ENCODE measurements at places on chromosomes 3 and 15. TPM values are rescaled to one million over a fixed set of nuclear protein-coding genes. Genes with fewer than 3 reads are reported as not detected.

DNA sequence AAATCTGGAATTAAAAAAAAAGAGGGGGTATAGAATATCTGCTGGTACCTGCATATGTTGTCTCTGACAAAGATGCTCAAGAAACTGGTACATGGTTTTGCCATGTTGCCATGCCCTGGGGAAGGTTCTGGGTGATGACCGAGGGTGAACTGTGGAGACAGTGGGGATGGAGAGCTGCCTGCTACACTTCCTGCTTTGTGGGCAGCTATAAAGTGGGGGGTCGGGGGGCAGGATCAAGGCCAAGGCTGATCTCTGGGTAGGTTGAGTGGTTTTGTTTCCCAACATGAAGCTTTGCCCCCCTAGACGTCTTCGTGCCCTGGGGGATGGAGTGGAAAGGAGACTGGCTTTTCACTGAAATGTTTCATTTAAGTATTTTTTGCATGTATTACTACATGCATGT, 74.6 kb downstream of the IQSEC1 start:
- peak; percentile 30 for DNase-seq

DNA sequence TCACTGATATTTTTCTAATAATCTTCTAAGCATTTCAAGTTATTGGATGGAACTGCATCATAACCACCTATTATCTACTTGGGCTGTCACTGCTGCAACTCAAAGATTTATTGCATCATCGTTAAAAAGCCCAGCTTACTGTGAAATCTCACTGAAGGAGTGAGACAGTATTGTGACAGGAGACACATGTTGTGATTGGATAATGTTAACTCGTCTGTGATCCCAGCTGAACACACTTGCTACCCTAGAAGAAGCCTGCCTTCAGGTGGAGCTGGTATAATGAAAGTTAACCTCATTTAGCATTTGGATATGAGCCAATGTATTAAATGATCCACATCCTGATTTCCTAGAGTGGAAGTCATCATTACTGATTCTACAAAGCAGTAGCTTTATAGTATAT, 138.1 kb downstream of the MAP2K5 start:
- no peak for DNase-seq

GRCh38 chr3:71709908-71710511, 15.2 kb downstream of the EIF4E3 start:
- no peak for DNase-seq

GRCh38 chr15:72169236-72169920, 28.2 kb downstream of the GRAMD2A start:
- DNase-seq, result no peak

GRCh38 chr3:46071222-46071858, 44.1 kb upstream of the XCR1 start:
- no peak for DNase-seq

- DNase-seq, result no peak
These were observed 468.0 kb upstream of the GBE1 start for GRCh38 chr3:82229397-82229796.

DNA sequence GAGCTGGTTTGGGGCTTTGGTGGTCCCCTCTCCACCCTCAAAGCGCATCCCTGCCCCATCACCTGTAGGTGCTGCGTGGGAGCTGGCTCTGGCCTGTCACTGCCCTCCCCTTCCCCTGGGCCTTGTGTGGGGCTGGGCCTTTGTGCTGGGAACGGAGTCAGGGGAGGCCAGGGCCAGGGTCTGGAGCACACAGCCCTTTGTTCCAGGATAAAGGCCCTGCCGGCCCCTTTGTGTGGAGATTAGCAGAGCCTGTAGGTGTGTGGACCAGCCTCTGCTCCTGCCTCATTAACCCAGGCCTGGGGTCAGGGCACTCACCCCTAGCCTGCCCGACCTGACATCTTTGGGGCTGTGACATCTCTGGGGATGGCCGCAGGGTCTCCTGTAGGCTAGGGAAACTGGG, 8.9 kb downstream of the EPHB3 start:
- DNase-seq, result no peak

DNA sequence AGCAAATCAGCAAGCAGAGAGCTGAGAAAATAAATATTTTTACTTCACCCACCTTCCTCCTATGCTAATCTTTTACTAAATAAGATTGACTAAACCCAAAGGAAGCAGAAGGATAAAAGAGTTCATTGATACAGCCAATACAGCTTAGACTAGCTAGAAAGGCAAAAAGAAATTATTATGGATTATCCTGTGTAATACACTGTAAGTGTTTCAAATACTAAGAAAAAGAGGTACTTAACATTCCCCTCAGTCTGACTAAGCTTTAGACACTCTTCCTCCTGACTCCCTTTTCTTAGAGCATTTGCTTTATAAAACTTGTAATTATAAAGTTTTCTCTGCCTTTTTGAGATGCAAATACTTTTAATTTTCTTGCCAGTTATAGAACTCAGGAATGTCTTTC, 848.9 kb upstream of the CADM2 start:
- no peak for DNase-seq

- no peak for DNase-seq
These were observed 30.4 kb downstream of the SLC51A start for GRCh38 chr3:196246612-196247308.

DNA sequence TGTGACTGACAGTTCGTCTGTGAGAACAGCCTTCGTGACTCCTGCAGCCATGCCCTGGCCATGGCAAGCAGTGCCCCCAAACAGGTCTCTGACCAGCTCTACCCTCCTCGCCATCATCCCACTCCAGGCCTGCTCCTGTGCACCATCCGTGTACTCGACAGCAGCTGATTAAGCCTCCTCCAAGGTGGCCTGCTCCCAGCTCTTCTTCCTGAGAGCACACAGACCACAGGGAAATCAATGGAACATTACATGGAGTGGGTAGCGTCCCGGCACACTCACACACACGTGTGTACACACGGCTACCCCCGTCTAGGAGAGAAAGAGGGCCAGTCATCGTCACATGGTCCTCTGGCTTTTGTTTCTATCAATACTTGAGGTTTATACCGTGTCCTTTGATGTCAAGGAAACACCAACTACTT, 21.1 kb downstream of the ANXA2 start:
- no peak for DNase-seq

GRCh38 chr15:91967935-91968606, 114.6 kb downstream of the SLCO3A1 start:
- DNase-seq, result no peak

DNA sequence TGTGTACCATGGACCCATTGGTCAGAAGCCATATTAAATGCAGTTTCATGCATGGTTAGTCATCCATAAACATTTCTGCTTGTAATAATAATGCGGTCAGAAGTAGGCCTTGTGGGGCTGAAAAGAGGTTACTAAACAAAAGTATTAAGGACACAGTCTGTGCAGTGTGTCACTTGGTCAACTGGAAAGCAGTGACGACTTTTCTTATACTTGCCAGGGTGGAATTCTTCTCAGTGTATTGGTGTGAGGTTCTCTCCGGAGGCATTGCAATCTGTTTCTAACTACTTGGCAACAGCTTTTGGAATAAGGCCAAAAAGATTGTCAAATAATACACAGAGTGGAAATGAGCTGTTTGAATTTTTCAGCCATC, 46.8 kb downstream of the CHL1 start:
- no peak for DNase-seq

DNA sequence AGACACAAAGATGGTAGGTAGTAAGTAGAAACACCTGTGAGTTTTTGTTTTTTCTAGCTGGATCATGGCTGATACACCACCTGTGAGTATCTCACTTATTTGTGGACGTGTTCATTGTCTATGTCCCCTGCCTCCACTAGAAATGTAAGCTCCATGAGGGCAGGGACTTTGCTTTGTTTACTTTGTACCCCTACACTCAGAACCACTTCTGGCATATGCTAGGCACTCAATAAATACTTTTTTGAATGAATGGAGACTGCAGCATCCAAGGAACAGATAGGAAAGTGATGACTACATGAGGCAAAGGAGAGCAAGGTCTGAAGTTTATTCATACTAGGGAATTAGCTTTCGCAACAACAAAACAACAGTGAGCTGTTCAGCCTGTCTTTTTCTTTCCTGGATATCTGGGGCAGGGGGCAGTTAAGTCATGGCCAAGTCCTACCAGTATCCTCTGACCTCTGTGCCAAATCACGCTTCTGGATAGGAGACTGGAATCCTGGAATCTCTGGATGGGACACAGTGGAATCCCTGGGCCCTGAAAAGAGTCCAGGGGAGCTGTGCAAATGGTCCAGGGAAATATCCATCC, 11.6 kb upstream of the EPB42 start:
- no peak for DNase-seq

- peak; percentile 79 for DNase-seq
These were observed at the start of gene CHST14 for GRCh38 chr15:40470423-40471104. TSS of gene CHST14 (plus strand) at chr15:40470984. CDS start at chr15:40471214, 230 bp downstream.

DNA sequence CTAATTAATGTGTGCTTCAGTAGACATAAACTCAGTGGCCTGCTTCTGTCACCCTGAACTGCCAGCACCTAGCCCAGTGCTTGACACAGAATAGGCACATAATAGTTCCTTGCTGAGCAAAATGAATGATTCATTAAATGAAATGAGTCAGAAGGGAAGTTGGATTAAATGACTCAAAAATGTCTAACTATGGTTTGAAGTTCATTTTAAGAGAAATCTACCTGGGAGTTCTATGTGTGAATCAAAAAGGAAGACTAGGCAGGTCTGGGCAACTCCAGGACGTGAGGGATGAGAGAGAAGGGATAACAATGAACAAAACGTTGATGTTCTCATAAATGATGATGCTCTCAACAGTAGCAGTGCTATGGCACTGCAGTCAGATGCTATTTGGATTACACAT, 175.0 kb downstream of the CFAP20DC start:
- DNase-seq, result no peak

DNA sequence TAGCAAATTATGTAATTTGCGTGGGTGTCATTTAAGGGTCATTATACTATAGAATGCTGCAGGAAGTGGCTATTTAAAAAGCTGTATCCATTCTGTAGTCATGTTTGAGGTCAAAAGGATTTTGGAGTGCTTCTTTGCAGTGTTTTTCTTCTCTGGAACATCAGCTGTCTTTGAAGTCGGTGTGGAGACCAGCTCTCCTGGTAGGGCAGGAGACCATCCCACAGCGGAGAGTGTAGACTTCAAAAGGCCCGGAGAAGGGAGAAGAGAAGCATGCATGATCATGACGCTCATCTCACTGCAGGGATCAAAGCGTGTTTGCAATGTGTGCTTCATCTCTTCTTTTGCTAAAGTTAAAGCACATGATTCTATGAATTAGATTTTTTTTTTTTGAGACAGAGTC, 19.9 kb downstream of the PXK start:
- DNase-seq, result no peak

DNA sequence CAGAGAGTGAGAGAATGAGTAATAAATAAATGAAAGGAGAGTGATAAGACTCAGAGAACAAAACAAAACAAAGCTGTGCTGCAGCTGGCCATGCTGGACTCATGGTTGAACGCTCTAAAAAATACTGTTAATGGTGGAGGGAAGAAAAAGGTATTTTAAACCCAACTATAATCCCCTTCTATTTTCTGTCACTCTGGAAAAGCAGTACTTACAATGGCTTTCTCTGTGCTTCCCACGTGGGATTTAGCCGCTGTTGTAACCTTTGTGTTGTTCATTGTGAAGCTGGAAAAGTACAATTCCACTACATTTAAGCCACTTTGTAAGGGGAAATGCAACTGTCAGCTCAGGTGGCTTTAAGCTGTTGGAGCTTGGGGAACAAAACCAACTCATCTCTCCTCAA, 917.7 kb downstream of the IGSF11 start:
- DNase-seq, result no peak

GRCh38 chr3:26358405-26358804, 264.2 kb upstream of the LRRC3B start:
- no peak for DNase-seq

DNA sequence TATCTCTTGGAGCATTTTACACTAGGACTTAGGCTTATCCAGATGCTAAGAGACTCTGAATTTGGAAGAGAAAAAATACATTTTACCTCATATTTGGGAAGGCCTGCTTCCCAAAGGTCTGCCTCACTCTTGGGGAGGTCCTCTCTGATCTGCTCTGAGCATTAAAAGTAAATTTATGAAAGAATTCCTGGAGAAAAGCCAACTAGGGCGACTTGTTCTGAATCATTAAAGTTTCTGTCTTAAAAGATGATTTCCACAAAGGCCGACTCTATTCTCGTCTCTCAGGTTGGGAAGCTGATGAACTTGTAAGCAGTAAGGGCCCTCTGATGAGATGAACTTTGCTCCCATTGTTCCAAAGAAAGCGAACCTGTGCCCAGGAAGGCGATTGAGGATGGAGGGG, 48.7 kb upstream of the HES1 start:
- DNase-seq, result no peak

DNA sequence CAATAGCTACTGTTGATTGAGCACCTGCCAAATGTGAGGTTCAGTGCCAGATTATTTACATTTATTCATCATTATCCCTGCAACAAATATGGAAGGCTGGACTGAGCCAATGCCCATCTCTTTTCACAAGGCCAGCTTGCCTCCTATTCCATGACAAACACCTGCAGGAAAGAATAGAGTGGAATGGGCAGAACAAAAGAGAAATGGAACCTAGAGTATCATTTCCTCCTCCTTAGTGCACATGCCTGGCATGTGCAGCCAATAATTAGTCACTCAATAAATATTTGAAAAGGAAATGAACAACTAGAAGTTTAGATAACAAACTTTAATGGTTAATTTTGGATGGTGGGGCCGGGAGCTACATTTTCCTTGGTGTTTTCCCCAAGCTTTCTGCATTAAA, 61.4 kb upstream of the MYRIP start:
- DNase-seq, result no peak

GRCh38 chr15:45064386-45064785, 41.4 kb downstream of the SORD start:
- DNase-seq, result no peak

DNA sequence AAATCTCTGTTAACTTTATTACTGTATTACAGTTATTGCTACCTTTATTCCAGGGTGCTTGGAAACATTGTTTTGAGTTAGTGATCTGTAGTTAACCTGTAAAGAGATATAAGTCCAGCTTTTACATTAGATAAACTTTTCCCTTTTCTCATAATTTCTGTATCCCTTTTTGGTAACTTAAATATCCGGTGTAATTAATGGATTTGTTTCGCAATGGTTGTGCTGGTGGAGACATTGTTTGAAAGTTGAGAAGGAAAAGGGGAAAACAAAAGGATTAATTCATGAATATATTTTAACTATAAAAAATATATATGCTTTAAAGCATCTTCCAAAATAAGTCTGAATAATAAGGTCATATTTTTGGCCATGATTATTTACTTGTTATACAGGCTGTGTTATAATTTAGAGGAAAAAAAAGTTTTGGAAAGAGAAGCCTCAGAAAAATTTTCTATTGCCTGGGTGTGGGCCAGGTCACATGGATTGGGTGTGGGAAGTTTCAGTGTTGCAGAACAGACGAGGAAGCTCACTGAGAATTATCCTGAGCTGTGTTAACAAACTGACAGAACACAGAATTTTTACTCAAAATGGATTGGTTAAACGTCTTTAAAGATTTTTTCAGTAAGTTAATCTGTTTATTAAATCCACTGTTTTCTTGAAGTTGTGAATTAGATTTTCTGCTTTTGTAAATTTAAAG, 27.7 kb upstream of the IL20RB start:
- peak; percentile 61 for DNase-seq

GRCh38 chr3:144942093-144942837, 970.6 kb downstream of the DIPK2A start:
- no peak for DNase-seq

The CILP gene
- 3.5 TPM for total RNA-seq

The LMAN1L gene
- total RNA-seq, result 20.6 TPM

The CMTM6 gene
- 8.9 TPM for total RNA-seq

The COMMD4 gene
- 40.7 TPM for total RNA-seq

The CADPS gene
- 11.3 TPM for total RNA-seq

The ZNF660 gene
- total RNA-seq, result 0.73 TPM

The OIP5 gene
- total RNA-seq, result not detected

The AGTR1 gene
- 1.9 TPM for total RNA-seq

The GRK7 gene
- total RNA-seq, result not detected
